Daoy (cell line): ENCODE measurements at places on chromosomes 3 and 15. TPM values are rescaled to one million over a fixed set of nuclear protein-coding genes. Genes with fewer than 3 reads are reported as not detected.

- no peak for DNase-seq
Measured at GRCh38 chr3:185561374-185561943, 9.1 kb upstream of the LIPH start.

GRCh38 chr3:24368605-24369004 lies 126.0 kb downstream of the THRB start:
- DNase-seq: no peak

- no peak for DNase-seq
Measured at GRCh38 chr15:25671132-25671531, 192.0 kb downstream of the ATP10A start.

DNA sequence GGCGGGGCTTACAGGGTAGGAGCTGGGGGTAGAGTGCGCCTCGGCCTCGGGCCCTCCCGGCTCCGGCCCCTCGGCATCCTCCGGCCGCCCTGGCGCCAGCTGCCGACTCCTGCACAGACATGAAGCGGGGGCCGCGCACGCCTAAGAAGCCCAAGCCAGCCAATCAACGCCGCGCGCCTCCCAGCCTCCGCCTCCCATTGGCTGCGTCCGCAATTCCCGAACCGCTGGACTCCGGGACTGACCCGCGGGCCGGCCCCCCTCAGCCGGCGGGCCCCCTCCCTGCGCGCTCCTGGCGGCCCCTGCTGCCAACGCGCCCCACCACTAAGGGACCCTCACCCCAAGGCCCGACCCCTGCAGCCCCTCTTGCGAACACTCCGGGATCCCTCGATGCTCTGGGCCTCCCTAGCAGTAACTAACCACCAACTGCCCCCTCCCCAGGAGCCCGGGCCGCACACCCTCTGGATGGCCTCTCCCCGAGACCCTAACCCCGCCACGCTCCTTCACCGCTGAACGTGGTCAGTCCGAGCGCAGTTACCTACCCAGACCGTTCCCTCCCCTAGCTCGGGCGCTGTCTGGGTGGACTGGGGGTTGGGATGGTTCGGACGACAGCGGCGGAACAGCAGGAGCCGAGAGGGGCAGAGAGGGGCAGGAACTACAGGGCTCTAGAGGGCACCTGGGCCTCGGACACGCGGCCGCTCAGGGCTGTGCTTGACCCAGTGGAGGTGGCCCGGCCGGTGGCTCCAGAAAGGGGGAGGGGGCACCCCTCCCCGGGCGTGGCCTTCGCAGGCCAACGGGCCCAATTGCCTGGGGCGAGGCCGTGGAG lies 5.0 kb downstream of the GATA2 start:
- DNase-seq: peak; percentile 95

- no peak for DNase-seq
Measured at GRCh38 chr15:31550211-31550977, 223.8 kb downstream of the KLF13 start.

DNA sequence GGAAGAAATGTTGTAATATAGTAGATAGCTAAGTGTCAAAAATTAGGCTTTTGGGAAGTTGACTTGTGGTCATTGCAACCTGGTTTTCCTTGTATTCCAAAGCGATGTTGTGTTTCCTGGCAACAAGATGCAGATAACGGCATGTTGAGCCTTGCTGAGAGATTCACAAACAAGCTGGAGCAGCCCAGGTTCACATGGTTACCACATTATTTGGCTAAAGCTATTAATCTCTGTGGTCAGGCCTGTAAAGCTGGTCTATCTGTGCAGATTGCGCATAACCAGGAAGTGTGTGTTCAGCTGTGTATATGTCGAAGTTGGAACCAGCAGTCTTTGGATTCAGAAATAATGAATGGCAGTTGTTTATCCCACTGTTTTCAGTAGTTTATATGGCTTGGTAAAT lies 6.6 kb downstream of the TIPARP start:
- peak; percentile 83 for DNase-seq

Gene CLDN18
- not detected in 2 replicates for total RNA-seq

Gene LRRIQ4
- total RNA-seq: not detected in 2 replicates

Gene SI
- total RNA-seq: not detected in 2 replicates

Gene WDR49
- not detected in 2 replicates for total RNA-seq

Gene REC114
- not detected in 2 replicates for total RNA-seq
